ENCODE measurements at places on chromosomes 7 and 10.

- no peak for DNase-seq
These were observed 12.0 kb downstream of the ECHDC3 start for GRCh38 chr10:11754173-11754572.

DNA sequence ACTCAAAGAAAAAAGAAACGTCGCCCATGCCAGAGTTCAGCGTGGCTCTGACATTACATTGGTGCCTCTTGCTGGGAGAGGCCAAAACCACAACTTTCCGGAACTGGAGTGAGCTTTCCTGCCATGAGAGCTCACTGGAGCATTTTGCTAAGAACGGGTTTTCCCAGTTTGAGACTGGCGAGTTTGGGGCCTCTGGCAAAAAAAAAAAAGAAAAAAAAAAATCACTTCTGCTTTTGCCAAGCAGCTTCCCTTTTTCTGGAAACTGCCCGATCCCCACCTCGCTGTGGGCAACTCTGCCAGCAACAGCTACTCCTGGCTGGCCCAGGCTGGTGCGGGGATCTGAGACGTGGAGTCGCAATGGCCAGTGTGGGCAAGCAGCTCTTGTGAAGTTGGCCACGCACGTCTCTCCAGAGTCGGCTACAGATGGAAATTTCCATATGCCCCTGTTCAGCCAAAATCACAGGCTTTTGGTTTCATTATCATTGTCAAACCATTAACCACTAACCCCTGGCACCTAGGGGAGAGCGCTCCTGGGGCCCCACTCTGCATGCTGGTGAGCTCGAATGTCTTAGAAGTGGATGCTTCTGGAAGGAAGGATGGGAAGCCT is 25.7 kb downstream of the PRKAG2 start:
- no peak for DNase-seq

DNA sequence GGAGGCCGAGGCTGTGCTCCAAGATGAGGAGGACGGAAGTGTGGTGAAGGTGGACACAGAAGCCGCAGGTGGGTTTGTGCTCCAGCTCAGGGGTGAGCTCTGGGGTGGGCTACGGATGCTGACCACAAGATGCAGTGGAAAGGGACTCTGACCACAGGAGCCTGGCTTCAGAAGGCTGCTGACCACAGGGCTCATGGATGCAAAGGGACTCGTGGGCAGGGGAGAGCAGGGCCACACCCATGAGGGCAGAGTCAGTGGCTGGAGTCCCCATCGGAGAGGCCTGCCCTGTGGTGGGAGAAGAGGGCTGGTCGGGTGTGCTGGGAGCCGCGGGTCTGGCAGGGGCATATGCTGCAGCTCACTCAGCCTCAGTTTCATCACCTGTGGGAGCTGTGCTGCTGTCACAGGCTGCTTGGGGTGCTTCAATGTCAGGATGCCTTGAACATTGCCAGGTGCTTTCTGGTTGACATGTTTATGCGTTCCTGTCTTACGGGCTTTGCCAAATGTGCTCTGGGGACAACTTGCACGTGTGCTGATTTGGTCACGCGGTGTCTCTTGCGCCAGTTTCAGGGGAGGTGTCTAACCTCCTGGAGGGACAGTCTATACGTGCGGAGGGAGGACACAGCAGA is 13.7 kb downstream of the SCART1 start:
- no peak for DNase-seq

DNA sequence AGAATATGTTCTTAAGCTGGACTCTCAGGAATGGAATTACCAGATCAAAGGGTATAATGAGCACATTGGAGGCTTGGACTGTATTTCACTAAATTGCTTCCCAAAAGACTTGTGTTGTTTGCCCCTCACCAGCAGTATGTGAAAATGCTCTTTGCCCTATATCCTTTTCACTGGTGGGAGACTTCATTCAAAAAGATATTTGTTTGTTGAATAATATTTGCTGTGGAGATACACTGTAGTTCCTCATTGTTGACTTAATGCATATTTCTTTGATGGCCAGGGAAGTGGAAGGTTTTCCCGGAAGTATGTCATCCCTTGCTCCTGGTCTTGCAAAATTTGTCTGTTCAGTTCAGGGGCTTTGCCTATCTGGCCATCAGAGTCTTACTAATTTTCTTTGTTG is 19.4 kb downstream of the GSTO2 start:
- DNase-seq = no peak

GRCh38 chr10:3330663-3331062 is 158.1 kb upstream of the PITRM1 start:
- no peak for DNase-seq

DNA sequence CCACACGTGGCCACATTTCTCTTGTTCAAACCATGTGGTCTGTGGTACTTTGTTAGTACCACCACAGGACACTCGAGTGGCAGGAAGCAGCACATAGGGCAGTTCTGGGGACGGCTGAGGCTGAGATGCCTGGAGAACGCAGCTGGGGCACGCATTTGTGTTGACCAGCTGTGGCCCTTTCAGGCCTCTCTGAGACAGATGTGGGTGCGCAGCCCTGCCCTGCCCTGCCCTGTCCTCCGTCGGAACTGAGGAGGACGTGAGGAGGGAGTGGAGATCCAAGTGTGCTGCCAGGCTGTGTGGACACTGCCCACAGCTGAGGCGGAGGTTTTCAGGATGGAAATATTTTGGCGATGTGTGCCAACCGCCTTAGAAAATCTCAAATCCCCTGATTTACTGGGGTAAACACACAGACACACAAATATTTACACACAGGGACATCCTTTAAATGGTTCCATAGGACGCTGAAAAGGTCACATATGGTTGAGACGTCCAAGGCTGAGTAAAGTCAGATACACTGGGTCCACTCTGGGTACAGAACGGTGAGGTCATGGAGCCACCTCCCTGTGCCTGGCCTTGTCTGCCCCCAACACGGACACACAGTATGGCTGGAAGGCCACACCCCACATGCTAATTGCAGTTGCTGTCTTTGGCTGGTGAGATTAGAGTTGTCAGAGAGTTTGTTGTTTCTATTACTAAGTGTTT is 14.8 kb downstream of the BHLHA15 start:
- no peak for DNase-seq

DNA sequence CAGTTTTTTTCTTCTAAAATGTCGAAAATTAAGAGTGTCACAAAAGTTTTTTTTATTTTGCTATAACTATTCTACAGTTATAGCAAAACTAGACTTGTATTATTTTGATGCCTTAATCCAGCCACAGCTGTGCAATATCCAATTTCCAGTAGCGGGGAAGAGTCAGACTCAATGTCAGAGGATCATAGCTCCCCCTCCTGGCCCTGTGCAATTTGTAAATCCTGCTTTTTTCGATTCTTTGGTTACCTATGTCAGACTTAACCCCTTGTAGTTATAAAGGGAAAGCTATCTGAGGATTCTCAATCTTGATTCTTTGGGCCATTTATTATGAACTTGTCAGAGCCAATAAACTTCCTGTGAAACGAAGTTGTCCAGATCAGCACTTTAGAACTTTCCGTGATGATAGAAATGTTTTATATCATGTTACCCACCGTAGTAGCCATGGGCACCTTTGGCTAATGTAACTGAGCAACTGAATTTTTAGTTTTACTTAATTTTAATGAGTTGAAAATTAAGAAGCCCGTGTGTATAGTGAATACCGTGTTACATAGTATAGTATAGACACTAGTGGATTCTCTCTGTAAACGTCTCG is 87.7 kb upstream of the PRKCQ start:
- no peak for DNase-seq

- no peak for DNase-seq
These were observed 5.2 kb downstream of the CALN1 start for GRCh38 chr7:72406820-72407403.

DNA sequence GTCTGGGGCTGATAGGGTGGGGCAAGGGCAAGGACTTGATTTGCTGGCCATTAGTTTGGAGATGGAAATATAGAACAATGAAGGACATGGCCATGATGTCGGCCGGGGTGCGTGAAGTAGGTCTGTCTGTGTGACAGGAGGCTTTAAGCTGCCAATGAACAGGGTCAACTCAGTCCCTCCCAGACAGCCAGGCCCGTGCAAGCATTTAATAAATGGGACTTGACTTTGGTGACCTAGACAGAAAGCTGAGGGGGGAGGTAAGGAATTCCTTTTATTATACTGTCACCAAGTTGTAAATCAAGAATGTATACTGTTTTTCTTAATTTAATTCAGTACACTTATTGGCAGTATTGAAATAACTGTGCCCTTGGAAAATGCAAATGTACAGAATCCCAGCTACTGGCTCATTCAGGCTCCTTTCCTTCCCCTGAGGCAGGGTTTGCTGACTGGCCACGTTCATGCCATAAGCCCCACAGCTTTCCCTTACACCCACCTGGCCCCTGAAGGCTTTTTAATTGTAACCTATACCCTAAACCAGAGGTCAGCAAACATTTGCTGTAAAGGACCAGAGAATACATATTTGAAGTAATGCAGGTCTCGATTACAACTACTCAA is 87.2 kb downstream of the WIPF3 start:
- DNase-seq = no peak

GRCh38 chr7:149422914-149423301 is 38.0 kb downstream of the ZNF777 start:
- DNase-seq = no peak

GRCh38 chr10:106708506-106708905 is 456.0 kb downstream of the SORCS1 start:
- DNase-seq = no peak

GRCh38 chr7:451255-452225 is 68.1 kb downstream of the PDGFA start:
- no peak for DNase-seq

- no peak for DNase-seq
These were observed 8.2 kb downstream of the YME1L1 start for GRCh38 chr10:27145937-27146336.

- DNase-seq = no peak
These were observed at the start of gene EXOC6 for GRCh38 chr10:92848441-92849233. TSS of gene EXOC6 (plus strand) at chr10:92848520. CDS start at chr10:92848534, 14 bp downstream.

- DNase-seq = no peak
These were observed 5.7 kb downstream of the ADARB2 start for GRCh38 chr10:1731592-1731991.

All from NCI-H187 treated with DMSO at 0.1 percent for 48 hours (cell line).